ENCODE measurements at places on chromosomes 7 and 10.

- DNase-seq, result no peak
Measured at GRCh38 chr7:149624006-149624405, 126.4 kb upstream of the ZNF746 start.

DNA sequence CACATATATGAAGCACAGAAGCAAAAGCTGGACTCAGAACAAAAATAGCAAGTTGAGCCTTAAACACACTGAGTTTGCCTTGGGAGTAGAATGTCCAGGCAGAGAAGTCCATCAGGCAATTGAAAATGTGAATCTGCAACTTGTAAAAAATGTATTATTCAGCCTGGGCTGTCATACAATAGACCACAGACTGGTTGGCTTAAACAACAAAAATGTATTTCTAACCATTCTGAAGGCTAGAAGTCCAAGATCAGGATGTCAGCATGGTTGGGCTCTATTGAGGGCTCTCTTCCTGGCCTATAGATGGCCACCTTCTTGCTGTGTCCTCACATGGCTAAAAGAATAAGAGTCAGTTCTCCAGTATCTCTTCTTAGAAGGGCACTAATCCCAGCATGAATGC lies 76.5 kb upstream of the CAPZA2 start:
- DNase-seq, result no peak

DNA sequence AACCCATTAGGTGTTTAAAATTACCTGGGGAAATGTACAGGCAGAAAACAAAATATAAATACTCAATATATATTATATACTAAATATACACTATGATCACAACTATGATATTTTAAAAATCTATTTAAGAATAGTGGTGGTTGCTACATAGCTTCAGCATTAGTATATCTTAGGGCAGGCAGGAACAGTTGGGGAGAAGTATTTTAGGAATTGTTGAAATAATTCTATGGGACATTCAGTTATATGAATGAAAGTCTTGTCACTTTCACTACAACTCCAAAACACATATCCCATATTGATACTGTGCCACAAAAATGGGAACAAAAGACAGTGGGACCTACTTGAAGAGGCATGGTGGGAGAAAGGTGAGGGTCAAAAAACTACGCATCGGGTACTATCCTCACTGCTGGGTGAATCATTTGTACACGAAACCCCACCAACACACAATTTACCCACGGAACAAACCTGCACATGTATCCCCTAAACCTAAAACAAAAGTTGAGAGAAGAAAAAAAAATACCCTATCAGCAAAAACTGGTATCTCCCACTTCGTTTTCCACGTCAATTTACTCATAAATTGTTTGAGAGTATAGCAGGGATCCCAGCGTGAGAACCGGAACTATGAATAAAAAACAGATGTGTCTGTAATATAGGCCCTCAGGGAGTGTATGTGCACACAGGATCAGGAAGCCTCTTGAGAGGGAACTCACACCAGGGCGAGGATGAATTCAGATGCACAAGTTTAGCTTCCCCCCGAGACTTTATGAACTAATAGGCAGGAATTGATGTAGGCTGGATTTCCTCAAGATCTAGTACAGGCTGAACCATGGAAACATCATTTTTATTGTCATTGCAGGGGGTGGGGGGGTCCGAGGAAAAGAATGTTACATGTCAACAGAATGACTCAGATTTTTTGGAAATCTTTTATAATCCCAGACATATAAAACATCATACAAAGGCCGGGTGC lies 16.2 kb downstream of the SLC16A12 start:
- DNase-seq, result peak; percentile 52

GRCh38 chr7:77415476-77415822 lies 700 bp downstream of the GSAP start:
- no peak for DNase-seq

GRCh38 chr7:21125297-21125696 lies 302.6 kb upstream of the SP4 start:
- DNase-seq, result no peak

GRCh38 chr10:106925191-106925590 lies 239.3 kb downstream of the SORCS1 start:
- no peak for DNase-seq

- no peak for DNase-seq
Measured at GRCh38 chr7:139389774-139390173, 30.1 kb downstream of the LUC7L2 start.

GRCh38 chr7:19307554-19307953 lies 162.3 kb upstream of the FERD3L start:
- no peak for DNase-seq

- DNase-seq, result no peak
Measured at GRCh38 chr10:17652585-17652984, 8.6 kb downstream of the STAM start.

DNA sequence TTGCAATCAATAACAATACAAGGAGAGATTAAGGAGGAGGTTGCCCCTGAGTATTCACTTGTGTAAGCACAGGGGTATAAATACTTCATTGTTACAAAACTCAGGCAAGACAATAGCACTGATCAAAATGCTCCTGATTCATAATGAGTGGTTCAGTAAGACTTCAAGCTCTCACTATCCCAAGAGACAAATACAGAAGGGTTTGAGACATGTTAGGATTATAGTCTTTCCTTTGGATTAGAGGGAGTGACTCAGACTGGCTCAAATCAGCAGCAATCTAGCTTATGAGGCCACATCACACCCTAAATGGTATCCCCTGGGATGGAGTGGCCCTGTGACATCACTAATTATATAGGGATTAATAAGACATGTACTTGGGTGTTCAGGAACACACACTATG lies 167.2 kb upstream of the HGF start:
- no peak for DNase-seq

DNA sequence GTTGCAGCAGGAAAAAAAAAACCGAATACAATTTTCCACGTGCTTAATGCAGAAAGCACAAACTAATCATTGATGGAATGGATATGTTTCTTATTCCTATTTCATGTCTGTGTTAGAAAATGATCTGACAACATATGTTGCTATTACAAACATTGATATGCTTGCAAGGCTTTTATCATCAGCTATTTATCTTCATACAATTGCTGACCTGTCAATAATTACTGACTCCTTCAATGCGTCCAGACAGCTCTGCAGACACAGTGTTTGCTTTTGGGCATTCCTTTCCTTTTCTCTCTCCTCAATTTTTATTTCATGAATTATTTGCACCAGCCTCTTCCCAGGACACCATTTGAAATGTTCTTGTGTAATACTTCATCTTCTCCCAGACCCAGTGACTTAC lies 246.2 kb downstream of the SEC23IP start:
- DNase-seq, result no peak

- DNase-seq, result no peak
Measured at GRCh38 chr7:7329326-7329725, 147.0 kb downstream of the C1GALT1 start.

GRCh38 chr7:80781146-80781545 lies 137.7 kb downstream of the SEMA3C start:
- DNase-seq, result no peak

DNA sequence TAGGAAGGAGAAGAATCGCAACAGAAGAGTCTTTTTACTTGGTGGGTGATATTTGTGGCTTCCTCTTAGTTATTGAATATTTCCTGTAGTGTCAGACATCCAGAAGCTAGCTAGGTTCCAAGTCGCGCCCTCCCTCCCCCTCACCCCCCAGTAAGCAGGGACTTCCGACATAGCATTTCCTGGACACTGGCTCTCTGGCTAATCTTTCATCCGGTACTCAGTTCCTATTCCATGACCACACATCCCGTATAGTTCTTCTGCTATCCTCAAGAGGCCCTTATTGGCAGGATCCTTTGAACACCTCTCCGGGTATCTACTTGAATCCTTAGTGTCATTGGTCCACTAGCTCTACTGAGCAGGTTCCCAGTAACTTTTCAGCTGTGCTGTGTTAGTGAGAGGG lies 167.8 kb downstream of the HDAC9 start:
- no peak for DNase-seq

GRCh38 chr10:116775488-116776400 lies 33.4 kb upstream of the HSPA12A start:
- DNase-seq, result no peak

GRCh38 chr10:116487522-116488430 lies 58.0 kb upstream of the PNLIP start:
- DNase-seq, result no peak

GRCh38 chr7:69668339-69668870 lies 70.1 kb downstream of the AUTS2 start:
- DNase-seq, result no peak

- DNase-seq, result peak; percentile 83
Measured at GRCh38 chr10:119190353-119190752, 11.7 kb upstream of the PRDX3 start.

- no peak for DNase-seq
Measured at GRCh38 chr7:94145602-94146001, 141.4 kb upstream of the BET1 start.

GRCh38 chr10:132735341-132735775 lies 50.6 kb downstream of the NKX6-2 start:
- DNase-seq, result no peak

GRCh38 chr7:151490456-151491105 lies 29.1 kb downstream of the RHEB start:
- no peak for DNase-seq

GRCh38 chr10:69494626-69495558 lies 43.6 kb downstream of the TSPAN15 start:
- no peak for DNase-seq

GRCh38 chr10:122279725-122280141 lies 8.6 kb downstream of the BTBD16 start:
- no peak for DNase-seq

DNA sequence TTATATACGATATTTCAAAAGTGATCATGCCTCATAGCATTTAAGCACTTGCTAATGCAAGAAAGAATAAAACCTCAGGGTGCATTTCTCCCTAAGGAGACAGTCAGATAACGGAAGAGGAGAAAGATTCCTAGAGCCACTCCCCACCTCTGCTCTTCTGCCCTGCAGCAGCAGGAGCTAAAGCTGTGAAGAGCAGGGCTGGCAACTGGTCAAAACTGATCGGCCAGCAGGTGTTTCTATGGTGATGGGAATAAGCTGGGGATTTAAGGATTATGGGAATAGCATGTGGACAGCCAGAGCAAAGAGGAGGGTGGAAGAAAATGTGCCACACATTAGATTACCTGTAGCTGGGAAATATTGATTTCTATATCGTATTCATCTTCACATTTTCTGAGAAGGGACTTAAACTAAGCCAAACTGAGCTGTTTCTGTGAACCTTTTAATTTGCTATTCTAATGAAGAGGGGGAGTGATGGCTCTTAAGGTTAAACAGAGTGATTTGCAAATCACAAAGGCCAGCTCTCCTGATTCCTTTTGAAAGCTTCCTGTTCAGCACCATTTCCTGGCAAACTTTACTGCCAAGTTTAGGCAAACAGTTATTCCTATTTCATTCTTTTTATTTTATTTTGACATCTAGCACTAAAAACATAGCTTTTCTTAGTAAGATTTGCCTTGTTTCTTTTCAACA lies 268.9 kb upstream of the PFKP start:
- no peak for DNase-seq

- DNase-seq, result peak; percentile 41
Measured at GRCh38 chr10:108358912-108359311, 1194.4 kb upstream of the SORCS1 start.

- no peak for DNase-seq
Measured at GRCh38 chr7:68840991-68841390, 757.3 kb upstream of the AUTS2 start.

DNA sequence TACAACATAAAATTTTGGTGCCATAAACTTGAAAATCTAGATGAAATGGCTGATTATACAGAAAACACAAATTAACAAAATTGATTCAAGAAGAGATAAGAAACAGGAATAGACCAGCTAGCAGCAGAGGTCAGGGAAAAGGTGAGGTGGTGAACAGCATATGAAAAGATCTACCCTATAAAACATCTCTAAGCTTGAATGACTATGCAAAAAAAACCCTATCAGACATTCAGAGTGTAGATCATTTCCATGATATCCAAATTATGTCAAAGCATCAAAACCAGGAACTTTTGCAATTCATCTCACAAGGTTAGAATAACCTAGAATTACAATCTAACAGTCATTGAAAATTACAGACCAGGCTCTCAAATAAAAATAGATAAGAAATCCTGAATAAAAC lies 14.6 kb upstream of the BPGM start:
- no peak for DNase-seq

DNA sequence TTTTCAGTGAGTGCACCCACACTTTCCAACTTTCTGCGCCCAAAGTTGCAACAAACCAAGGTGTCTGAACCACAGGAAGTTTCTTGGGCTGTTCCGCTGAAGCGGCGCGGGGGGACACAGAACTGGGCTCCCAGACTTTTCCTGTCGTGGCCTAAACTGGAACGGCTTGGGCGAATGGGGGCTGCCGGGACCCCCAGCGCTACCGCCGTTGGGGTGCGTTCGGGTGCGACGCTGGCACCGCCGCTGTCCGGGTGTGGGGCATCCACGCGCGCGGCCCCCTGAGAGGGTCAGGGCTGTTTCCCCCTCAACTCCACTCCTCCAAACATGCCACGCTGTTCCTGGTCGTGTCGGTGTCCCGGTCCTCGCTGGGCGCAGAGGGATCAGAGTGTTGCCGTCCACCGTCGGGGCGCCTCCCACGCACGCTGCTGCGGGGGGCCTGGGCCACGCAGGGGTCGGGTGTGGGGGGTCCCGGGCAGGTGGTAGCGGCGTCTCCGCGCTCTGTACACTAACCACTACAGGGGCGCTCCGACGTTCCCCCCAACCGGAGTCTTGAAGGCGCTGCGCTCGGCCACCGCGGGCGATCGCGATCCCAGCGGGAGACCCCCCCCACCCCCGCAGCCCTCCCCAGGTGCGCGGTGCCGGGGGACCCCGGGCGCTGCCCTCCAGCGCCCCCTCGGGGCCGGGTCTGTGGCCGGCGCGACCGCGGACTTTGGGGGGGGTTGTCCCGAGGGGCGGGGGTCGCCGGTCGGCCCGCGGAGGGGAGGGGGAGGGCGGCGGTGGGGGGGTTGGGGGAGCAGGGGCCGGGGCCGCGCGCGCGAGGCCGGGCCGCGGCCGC lies 2.2 kb upstream of the CUX1 start:
- no peak for DNase-seq

GRCh38 chr7:125074141-125074540 lies 144.5 kb upstream of the POT1 start:
- DNase-seq, result no peak
